Stimulated activated CD4-positive, alpha-beta T cell treated with anti-CD3 and anti-CD28 coated beads, Interleukin-4, amount 100 ng/mL, for 24 hours (primary cell): ENCODE measurements at places on chromosomes 12 and 14.

- no peak for DNase-seq
These were observed 8.4 kb upstream of the SALL2 start for GRCh38 chr14:21534576-21534975.

GRCh38 chr12:128543971-128544370 lies 277.0 kb downstream of the TMEM132C start:
- no peak for DNase-seq

- no peak for DNase-seq
These were observed 100.3 kb downstream of the DAD1 start for GRCh38 chr14:22488522-22489243.

- DNase-seq = no peak
These were observed 49.9 kb downstream of the FOXN3 start for GRCh38 chr14:89366864-89367778.

DNA sequence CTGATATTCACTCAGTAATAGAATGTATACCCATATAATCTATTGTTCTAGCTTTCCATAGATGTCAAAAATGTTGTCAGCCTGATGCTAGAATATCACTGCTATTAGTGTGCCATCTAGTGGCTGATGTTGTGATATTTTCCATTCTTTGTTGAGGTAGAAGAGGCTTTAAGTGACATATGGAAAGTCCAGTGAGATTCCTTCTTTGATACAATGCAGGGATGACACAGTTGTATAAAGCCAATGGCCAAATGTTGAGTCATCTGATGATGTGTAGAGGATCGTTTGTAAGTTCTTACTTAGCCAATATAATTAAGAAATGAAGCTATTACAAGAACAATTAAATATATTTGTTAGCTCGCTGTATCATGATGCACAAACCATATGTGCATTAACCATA lies 58.1 kb upstream of the PCED1B start:
- peak; percentile 34 for DNase-seq

DNA sequence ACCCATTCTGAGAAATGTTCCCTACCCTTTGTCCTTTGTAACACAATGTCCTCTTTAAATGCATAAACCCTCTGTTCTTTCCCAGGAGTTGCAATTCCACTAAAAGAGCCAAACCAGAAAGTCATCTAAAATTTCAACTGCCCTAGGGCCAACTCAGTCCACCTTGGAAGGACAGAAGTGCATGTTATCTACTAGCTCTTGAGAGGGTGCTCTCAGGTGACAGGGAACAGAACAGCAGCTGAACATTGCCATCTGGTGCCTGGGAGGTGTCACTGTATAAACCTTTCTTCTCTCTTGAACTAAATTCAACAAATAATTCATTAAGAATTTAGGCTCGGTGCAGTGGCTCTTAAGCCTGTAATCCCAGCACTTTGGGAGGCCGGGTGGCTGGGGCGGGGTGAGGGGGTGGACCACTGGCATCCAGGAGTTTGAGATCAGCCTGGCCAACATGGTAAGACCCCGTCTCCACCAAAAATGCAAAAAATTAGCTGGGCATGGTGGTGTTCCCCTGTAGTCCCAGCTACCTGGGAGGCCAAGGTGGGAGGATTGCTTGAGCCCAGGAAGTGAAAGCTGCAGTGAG lies 10.3 kb upstream of the FERMT2 start:
- DNase-seq = peak; percentile 49

- no peak for DNase-seq
These were observed 901 bp upstream of the FAIM2 start for GRCh38 chr12:49904601-49905000.

GRCh38 chr12:92547906-92548305 lies 154.9 kb upstream of the PLEKHG7 start:
- DNase-seq = no peak

- no peak for DNase-seq
These were observed 9.2 kb upstream of the HIP1R start for GRCh38 chr12:122825773-122826724.

- no peak for DNase-seq
These were observed 13.3 kb upstream of the YBX3 start for GRCh38 chr12:10736463-10736862.

DNA sequence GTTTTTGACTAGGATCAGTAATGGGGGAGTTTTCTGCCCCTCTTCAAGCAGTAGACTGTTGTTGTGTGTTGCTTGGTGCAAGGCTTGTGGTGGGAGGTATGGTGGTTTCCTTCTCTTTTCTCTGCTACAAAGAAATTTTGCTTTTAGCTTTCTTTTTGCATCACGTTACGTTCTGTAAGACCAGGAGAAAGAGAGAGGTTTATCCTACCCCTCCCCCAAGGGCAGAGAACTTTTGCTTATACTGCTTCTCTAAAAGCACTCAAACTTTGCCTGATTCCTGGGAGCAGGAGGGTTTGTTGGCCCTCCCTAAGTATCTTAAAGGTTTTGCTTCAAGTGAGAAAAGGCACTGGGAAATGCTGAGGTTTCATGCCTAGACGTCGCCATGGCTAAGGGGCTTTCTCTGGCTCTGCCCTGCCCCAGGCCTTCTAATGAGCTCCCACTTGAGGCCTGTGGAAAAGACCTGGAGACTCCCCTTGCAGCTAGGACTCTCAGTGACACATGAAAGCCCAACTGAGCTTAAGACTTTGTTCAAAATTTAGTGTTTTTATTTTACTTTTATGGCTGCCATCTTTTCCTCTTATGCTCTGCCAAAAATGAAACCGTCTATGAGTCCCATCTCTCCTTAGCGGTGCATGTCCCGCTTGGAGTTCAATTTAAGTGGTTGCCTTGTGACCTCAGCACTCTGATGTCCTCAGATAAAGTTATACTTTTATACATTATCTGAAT lies 49.2 kb downstream of the EIF2S3B start:
- no peak for DNase-seq

DNA sequence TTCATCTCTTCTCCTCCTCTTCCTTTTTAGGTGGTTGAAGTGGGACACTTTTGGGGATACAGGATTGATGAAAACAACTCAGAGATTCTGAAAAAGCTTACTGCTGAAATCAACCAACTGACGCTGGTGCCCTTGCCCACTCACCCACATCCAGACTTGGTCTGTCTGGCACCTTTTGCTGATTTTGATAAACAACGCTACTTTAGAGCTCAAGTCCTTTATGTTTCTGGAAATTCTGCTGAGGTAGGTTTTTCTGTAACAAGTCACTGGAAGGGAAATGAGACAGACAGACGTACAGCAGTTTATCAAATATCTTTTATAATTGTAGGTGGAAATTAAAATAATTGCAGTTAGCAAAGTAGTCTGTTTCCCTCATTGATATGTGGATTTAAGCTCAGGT lies 60.0 kb upstream of the ASPG start:
- DNase-seq = no peak

GRCh38 chr14:51093371-51094281 lies 1.3 kb downstream of the TRIM9 start:
- peak; percentile 45 for DNase-seq

DNA sequence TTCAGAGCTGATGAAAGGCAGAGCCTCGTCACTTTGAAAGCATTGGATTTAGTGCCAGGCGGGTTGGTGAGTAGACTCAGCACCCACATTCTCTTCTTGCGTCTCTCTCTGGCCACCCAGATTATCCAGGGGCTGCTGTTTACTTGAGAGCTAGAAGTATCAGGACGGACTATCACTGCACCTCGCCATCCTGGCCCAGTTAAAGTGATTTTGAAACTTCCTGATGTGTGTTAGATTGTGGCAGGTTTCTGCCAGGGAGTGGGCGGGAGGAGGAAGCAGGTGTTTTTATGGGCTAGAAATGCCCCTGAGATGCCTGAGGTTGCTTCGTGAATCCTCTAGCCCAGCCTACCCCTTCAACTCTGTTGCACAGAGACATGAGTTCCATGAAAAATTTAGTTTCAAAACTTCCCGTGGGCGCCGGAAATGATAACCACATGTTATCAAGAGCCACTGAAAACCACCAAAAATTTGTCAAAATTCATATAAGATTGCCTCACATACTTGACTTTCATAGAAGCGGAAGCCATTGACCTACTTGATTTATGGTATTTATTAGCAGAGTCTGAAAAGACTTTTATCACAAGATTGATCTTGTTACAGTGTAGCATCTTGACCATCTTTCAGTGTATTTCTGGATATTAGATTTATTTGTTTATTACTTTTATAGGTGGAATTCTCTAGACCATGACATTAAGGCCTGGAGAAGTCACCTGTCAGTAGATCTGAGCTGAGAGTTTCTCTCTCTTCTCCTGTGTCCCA lies 466.0 kb downstream of the RAD51B start:
- DNase-seq = peak; percentile 78

DNA sequence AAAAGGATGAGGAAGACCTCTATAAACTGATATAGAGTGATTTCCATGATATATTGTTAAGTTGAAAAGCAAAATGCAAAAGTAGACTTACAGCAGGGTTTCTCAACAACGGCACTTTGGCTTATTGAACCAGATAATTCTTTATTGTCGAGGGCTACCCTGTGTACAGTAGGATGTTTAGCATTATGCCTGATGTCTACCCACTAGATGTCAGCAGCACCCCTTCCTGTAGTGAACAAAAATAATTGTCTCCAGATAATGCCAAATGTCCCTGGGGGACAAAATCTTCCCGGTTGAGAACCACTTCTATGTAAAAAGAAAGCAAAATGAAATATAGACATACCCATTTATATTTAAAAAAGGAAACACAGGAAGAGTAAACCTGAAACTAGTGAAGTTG lies 32.4 kb downstream of the ABCD2 start:
- DNase-seq = peak; percentile 20

GRCh38 chr14:22471545-22472121 lies 117.4 kb downstream of the DAD1 start:
- DNase-seq = no peak
